ENCODE measurements at places on chromosomes 7 and 10.

GRCh38 chr10:5500910-5501309 is 1.5 kb upstream of the CALML5 start:
- no peak for DNase-seq

- DNase-seq = no peak
Observed at GRCh38 chr7:117648203-117648866, 168.5 kb downstream of the CFTR start.

DNA sequence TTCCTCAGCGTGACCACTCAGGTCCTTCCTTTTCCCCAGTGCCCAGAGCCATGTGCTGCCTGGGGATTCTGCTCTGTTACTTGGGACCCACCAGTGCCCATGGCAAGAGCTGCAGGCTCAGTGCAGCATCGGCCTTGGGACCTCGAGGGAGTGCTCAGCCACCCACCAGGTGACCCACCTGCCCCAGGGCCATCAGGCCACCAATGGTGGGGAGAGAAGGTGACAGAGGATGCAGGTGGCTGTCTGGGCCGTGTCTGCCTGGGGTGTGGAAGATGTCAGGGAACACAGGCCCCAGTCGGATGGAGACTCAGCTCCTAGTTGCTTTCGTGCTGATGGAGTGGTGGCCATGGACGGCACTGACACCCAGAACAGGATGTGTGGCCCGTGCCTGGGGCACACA is 104.7 kb upstream of the FAM20C start:
- no peak for DNase-seq

GRCh38 chr10:70132098-70133029 is at the start of gene AIFM2:
AIFM2 (minus strand) TSS chr10:70132825; CDS start chr10:70124084, 8,741 bp downstream.
- peak; percentile 22 for DNase-seq

DNA sequence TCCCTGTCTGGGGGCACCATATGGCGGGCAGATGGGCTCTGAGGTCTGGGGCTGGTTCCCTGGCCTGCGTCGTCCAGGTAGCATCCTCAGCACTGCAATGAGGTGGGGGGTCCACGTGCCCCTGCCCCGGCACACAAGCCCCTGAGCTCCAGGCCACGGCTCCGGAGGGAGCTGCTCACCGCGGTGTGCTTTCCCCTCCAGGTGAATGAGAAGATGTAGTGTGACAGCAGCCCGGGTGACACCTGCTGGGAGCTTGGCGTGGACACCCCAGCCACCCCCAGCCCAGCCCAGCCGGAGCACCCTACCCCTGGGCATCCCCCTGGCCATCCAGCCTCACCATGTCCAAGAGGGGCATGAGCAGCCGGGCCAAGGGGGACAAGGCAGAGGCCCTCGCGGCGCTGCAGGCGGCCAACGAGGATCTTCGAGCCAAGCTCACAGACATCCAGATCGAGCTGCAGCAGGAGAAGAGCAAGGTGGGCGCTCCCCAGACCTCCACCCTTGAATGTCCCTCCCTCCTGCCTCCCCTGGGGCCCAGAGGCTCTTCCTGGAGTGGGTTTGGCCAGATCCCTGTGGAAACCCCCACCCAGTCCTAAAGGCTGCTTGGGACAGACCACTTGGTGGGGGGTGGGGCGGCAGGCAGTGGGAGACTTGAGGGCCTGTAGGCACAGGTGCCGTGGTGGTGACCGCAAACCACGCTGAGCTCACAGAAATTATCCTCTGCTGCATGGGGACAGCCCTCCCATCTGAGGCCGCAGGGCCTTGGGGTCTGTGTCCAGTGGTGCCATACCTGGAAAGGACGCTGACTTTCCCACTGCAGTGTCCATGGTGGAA is 38.9 kb downstream of the JAKMIP3 start:
- no peak for DNase-seq

DNA sequence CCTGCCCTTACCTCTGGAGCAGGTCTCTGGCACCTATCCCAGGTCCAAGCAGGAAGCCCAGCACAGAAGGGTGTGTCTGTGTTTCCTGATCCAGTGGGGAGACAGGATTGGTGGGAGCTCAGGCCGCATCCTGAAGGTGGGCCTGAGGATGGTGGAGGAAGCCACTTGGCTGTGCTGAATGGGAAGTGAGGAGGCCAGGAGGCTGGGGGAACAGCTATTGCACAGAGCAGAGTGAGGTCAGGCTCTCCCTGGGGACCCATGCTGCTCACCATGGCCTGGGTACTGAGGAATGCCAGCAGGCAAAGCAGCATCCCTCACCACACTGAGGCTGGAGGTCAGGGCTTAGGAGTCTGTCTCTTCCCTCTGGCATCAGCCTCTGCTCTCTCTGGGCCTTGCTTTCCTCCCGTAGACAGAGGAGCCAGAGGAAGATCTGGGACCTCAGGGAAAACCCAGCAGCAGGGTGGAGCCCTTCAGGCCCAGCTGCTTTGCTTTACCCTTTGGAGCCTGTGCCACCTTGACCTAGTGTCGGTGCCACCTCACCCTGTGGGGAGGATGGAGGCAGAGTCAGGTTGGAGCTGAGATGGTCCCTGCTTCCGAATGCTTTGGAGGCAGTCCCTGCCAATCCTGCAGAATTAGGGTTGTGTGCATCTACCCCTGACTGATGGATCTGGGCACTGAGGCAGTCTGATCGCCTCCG is 39.0 kb downstream of the CDH23 start:
- DNase-seq = no peak

DNA sequence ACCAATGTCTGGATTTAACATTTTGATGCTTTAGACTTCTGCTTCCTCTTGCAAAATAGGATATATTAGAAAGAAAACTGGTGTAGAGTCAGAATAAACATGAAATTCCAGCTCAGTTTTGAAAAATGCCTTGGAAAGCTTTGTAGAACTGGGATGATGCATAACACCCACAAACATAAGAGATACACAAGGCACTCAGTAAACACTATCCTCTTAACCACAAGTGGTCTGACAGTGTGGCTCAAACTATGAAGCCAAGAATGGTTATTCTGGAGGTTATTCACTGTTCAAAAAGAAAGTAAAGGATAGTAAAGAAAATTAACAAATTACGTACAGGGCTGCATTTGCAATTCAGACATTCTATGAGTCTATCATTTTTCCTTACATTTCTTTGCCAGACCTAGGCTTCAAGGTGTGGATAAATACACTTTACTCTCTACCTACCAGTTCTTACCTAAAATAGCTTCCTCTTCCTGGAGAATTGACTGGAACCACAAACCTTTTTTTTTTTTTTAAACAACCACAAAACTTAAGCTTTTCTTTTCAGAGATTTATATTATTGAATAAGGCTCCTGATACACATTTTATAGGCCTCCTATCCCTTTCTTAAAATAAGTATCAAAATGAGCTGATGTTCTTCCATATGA is 9.0 kb upstream of the RSBN1L start:
- no peak for DNase-seq

DNA sequence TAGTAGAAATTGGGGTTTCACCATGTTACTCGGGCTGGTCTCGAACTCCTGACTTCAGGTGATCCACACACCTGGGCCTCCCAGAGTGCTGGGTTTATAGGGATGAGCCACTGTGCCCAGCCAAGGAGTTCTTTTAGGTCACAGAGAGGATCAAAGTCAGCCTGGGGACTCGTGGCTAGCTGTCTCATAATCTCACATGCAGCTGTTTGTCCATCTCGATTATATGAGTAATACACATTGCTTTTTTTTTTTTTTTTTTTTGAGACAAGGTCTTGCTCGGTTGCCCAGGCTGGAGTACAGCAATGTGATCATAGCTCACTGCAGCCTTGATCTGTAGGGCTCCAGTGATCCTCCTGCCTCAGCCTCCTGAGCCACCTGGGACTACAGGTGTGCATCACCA is 2.2 kb downstream of the IFT22 start:
- DNase-seq = no peak

GRCh38 chr7:8817448-8818036 is 384.1 kb downstream of the NXPH1 start:
- no peak for DNase-seq

DNA sequence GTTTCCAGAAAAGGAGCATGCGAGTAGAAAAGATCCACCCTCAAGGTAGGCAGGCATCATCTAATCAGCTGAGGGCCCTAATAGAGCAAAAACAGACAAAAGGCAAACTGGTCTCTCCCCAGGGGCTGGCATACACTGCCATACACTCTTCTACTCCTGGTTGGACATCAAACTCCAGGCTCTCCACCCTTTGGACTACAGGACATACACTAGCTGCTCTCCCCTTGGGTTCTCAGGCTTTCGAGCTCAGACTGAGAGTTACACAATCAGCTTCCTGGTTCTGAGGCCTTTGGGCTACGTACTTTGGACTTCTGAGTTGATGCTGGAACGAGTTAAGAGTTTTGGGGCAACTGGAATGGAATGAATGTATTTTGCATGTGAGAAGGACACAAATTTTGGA is 50.9 kb upstream of the TM9SF3 start:
- DNase-seq = no peak
